Activated CD4-positive, alpha-beta memory T cell treated with anti-CD3 and anti-CD28 coated beads for 36 hours (primary cell): ENCODE measurements at places on chromosomes 13 and 19. TPM values are rescaled to one million over a fixed set of nuclear protein-coding genes. Genes with fewer than 3 reads are reported as not detected.

The PNKP gene
- total RNA-seq, result 88.7 TPM

The TPTE2 gene
- total RNA-seq, result not detected

The GAS6 gene
- total RNA-seq, result 1.5 TPM

The TGDS gene
- total RNA-seq, result 19.6 TPM

The OR1M1 gene
- total RNA-seq, result not detected

The ZNF677 gene
- 4.9 TPM for total RNA-seq

- no peak for DNase-seq
Measured at GRCh38 chr13:113649212-113649611, 8.8 kb downstream of the ATP4B start.

DNA sequence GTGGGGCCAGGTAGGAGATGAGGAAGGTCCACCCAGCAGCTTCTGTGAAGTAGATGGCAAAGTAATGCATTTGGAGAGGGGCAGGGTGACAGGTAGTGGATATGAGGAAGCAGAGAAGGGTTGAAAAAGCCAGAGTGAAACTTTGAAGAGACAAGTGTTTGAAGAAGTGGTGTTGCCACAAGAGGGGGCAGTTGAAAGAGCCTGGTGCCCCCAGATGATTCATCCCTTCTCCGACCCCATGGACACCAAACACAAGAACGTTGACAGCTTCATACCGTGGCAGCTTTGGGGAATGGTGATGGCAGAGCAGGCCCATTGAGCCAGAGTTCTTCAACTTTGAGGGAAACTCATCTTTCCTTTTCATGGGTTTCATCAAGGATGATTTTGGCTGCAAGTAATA lies 19.9 kb downstream of the IFNL3 start:
- DNase-seq, result no peak

- no peak for DNase-seq
Measured at GRCh38 chr13:96796091-96796633, 198.1 kb downstream of the OXGR1 start.

DNA sequence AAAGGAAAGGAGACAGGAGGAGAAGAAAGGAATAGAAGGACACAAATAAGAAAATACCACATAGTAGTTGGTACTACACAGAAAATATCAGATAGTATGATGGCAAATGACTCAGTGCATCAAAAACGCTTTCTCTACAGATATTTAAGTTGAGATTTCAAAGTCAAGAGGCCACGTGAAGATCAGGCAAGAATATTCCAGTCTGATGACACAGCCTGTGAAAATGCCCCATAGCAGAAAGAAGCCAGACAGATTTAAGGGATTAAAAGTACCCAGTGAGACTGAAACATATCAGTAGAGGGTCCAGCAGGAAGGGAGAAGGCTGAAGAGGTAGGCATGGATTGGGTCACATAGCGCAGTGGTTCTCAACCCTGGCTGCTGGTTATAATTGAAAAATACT lies 113.7 kb downstream of the VWA8 start:
- no peak for DNase-seq

- DNase-seq, result no peak
Measured at GRCh38 chr19:18790566-18791314, at the start of gene COMP. COMP (minus strand) TSS chr19:18791305; CDS start chr19:18791269, 36 bp downstream.
